ENCODE measurements at places on chromosomes 11 and 22.

- DNase-seq = no peak
Observed at GRCh38 chr11:32081129-32081641, 9.7 kb upstream of the RCN1 start.

DNA sequence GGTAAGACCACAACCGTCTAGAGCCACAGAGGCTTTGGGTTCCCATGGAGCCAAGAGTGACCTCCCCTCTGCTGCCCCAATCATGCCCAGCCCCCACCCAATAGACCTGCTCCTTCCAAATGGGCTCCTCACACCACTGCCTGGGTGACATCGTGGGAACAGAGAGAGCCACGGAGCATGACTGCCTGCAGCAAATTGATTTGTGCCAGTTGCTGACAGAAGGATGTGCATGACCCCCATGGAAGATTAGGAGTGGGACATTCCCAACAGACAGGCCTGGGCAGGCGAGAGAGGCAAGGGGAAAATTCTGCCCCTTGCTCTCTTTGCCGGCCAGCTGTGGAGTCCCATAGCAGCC is 88.5 kb downstream of the TENM4 start:
- no peak for DNase-seq

GRCh38 chr11:43708776-43709175 is 28.2 kb downstream of the HSD17B12 start:
- no peak for DNase-seq

- DNase-seq = no peak
Observed at GRCh38 chr11:32864555-32864954, 28.1 kb upstream of the QSER1 start.

Data from stimulated activated CD4-positive, alpha-beta T cell treated with anti-CD3 and anti-CD28 coated beads, Interleukin-2, amount 100 ng/mL, for 48 hours (primary cell).